Activated CD8-positive, alpha-beta T cell treated with anti-CD3 and anti-CD28 coated beads for 36 hours (primary cell): ENCODE measurements at places on chromosomes 1 and 21. TPM values are rescaled to one million over a fixed set of nuclear protein-coding genes. Genes with fewer than 3 reads are reported as not detected.

Gene KISS1
- not detected for total RNA-seq

Gene IGSF9
- total RNA-seq, result 0.07 TPM

Gene CELA3B
- not detected for total RNA-seq

Gene PLEKHA6
- total RNA-seq, result 3.7 TPM

Gene CHRM3
- not detected for total RNA-seq

Gene AIRE
- total RNA-seq, result not detected

Gene CFHR1
- not detected for total RNA-seq

Gene DNAJC28
- 0.22 TPM for total RNA-seq

Gene H6PD
- total RNA-seq, result 7.5 TPM

Gene SCYL3
- 7.7 TPM for total RNA-seq

Gene CD2
- total RNA-seq, result 220 TPM

Gene AADACL3
- total RNA-seq, result not detected

Gene PLXNA2
- total RNA-seq, result 0.13 TPM

Gene CLEC20A
- total RNA-seq, result not detected

Gene HES3
- total RNA-seq, result not detected

Gene AQP10
- total RNA-seq, result 0.14 TPM

Gene OR2W3
- not detected for total RNA-seq

Gene PTPRF
- 3.8 TPM for total RNA-seq

Gene DCDC2B
- not detected for total RNA-seq

Gene RBP7
- total RNA-seq, result not detected

Gene GJA8
- not detected for total RNA-seq

Gene ERI3
- total RNA-seq, result 43.3 TPM

Gene REN
- not detected for total RNA-seq

Gene FCGR3B
- not detected for total RNA-seq

Gene LCE1F
- not detected for total RNA-seq

Gene APCS
- not detected for total RNA-seq

Gene KRTAP7-1
- not detected for total RNA-seq

Gene GPR37L1
- not detected for total RNA-seq

Gene MIB2
- total RNA-seq, result 41.3 TPM

Gene ASAP3
- 0.74 TPM for total RNA-seq

Gene LGR6
- total RNA-seq, result 0.34 TPM

Gene RIIAD1
- total RNA-seq, result not detected

Gene FAM163A
- not detected for total RNA-seq

Gene CYP4A11
- not detected for total RNA-seq

Gene IL6R
- total RNA-seq, result 2.2 TPM

Gene VAV3
- total RNA-seq, result 5.3 TPM

Gene DMBX1
- total RNA-seq, result 0.09 TPM

Gene FCRL5
- 0.05 TPM for total RNA-seq

Gene C1orf21
- 4.6 TPM for total RNA-seq

Gene LRRC8B
- 31.7 TPM for total RNA-seq

Gene PPP1R8
- total RNA-seq, result 50.2 TPM

Gene ESRRG
- not detected for total RNA-seq
